ENCODE measurements at places on chromosomes 12 and 14.

- DNase-seq = no peak
These were observed 8.9 kb downstream of the MYO1H start for GRCh38 chr12:109356577-109356976.

- DNase-seq = no peak
These were observed 7.7 kb upstream of the CRADD start for GRCh38 chr12:93669452-93669851.

DNA sequence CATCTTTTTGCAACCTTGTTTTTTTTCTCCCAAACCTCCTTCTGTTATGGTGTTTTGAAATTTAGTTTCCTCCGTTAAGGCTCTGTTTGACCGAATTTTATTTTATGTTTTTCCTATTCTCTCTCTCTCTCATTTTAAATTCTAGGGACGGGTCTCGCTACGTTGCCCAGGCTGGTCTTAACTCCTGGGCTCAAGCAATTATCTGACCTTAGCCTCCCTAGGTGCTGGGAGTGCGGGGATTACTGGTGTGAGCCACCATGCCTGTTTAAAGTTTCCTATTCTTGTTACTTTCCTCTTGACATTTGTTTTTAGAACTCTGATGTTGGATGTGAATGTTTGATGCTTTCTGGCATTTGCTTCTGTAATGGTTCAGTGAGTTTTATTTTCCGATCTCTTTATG is 1.0 kb downstream of the ZC3H14 start:
- DNase-seq = no peak

DNA sequence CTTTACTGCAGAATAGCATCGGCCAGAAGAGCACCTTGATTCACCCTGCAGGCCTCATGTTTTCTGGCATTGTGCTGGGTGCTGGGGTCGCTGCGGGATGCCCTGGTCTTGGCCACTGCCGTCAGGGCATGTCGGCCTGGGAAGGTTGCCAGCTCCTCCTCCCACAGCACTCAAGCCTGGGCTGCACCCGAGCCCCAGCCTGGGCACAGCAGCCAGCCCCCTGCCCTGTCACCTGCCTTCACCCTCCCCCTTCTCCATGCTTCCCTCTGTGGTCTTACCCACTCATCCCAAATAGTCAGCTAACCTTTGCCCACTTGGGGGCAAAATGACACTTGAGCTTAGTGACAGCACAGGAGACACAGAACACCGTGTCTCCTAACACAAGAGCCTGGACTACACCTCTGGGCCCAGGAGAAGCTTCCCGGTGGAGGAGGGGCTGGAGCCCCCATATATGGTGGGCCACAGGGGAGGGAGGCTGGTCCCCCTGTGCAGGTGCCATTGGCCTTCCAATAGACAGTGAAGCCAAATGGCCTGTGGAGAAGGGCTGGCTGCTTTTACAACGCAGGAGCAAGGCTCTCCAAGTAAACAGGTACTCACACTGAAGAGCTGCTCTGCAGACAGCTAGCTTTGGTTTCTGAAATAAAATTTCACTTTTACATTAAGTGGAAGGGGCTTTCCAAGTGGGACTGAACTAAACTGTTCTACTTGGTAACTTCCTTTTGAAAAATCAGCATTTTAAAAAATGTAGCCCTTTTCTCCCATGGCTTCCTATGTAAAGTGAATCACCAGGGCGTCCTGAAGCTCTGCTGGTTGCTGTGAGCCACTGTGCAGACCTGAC is 51.2 kb upstream of the AMN start:
- DNase-seq = peak; percentile 3

DNA sequence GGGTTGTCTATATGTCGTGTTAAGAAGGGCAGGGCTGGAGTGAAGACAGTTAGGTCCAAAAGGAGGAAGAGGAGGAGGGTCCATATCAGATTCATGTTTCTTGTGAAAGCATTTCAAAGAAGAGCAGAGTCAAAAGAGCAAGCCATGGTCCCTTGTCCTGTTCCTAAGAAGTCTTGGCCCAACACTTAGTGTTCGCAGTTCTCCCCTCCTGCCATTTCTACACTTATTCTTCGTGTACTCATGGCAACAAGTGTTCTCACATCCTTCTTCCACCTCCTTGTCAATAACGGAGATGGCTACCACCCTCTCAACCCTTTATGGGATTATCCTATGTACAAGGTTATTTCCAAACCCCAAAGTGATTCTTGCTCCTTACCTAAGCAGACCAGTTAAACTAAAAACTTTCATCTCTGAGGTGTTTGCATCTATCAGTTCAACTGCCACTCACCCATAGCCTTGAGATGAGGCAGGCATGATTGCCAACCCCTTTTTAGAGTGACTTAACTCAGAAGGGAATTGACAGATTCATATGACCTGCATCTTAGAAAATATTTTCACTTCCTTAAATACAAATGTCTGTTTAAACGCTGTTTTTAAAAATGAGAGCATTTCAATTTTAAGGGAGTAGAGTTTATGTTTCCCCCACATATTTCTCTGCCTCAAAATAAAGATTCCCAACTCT is 19.8 kb upstream of the RNASE2 start:
- DNase-seq = no peak

GRCh38 chr14:99768381-99768780 is 24.8 kb upstream of the EML1 start:
- no peak for DNase-seq

Measured in C1 segment of cervical spinal cord (tissue), 14 donors.